ENCODE measurements at places on chromosomes 6 and 20.

DNA sequence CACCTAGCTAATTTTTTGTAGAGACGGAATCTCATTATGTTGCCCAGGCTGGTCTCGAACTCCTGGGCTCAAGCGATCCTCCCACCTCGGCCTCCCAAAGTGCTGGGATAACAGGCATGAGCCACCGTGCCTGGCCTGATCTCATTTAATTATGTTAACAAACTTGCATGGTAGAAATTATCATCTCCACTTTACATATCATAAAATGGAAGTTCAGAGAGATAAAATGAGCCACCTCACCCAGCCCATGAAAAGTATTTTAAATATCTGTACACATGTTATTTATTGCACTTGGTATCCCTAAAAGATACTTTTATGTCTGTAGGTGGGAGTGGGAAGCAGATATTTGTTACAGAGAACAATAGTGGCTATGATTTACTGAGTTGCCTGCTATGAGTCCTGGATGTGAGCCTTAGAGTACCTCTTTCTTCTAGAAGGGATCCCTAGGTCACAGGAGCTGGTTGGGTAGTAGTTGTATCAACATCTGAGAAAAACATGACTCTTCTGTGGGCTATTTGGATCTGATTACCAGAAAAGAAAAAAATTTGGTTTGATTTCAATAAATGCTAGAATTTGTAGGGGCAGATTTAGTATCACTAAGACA is 52.4 kb upstream of the EIF2S2 start:
- no peak for DNase-seq

DNA sequence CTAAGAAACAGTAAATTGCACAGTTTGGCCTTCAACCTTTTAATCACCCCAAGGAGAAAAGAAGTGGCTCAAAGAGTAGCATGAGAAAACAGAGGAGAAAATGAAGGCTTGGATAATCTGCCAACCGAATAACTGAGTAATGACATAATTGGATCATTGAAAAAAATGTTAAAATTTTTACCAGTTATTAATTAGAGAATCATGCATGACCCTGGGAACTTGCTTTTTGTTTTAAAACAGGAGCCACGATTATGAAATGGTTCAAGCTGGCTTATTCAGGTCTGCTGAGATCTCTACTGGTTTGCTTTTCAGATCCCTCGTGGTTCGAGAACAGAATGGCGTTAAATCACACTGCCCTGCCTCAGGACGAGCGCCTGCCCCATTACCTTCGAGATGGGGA is at the start of gene OPN5:
TSS of gene OPN5 (plus strand) at position 301 of the 400 bp plus-strand sequence. CDS start at position 336, 35 bp downstream.
- DNase-seq, result no peak

DNA sequence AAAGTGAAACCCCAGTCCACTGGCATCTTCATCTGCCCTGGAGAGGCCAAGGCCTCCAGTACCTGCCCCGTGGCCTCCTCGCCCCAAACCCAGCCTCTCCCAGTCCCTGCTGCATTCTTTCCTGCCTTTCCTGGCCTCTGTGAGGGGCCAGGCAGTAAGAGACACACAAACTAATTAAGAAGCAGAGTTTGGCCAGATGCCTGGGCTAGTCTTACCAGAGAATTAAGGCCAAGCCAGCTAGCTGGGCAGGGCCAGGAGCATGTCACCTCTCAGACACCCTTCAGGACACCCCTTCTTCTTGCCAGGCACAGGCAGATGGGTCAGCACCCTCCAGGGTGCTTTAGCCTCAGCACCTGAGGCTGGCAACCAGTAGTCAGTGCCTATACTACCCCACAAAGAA is 2.4 kb downstream of the MDGA1 start:
- no peak for DNase-seq

DNA sequence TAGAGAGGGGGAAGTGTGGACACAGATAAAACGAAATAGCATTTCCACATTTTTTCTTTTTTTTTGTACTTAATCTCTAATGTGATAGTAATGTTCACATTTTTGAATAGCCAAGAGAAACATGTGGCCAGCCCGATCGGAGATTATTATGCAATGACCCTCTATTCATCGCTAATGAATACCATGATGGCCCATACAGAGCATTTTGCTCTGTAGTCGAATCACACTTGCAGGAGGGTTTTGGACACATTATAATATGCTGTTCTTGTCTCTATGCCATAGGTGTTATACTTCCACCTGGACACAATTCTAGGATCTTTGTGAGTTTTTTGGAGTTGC is 60.1 kb downstream of the MTHFD1L start:
- no peak for DNase-seq
